Left kidney (tissue), 8 donors: ENCODE measurements at places on chromosomes 2 and 18. TPM values are rescaled to one million over a fixed set of nuclear protein-coding genes. Genes with fewer than 3 reads are reported as not detected.

TAF1B gene
- polyA plus RNA-seq: 38.7 TPM

CTAGE1 gene
- polyA plus RNA-seq: 0.05 TPM

STAT4 gene
- 11.4 TPM for polyA plus RNA-seq

ACVR1C gene
- 0.23 TPM for polyA plus RNA-seq

MOB1A gene
- polyA plus RNA-seq: 105 TPM

ADAM23 gene
- 6.9 TPM for polyA plus RNA-seq

SSB gene
- 201 TPM for polyA plus RNA-seq

CRIM1 gene
- 90.0 TPM for polyA plus RNA-seq

RNF181 gene
- polyA plus RNA-seq: 121 TPM

ANKRD62 gene
- polyA plus RNA-seq: 0.10 TPM

TRABD2A gene
- polyA plus RNA-seq: 0.96 TPM

CNTNAP5 gene
- 0.03 TPM for polyA plus RNA-seq

RPL31 gene
- 2,352 TPM for polyA plus RNA-seq

DCDC2C gene
- polyA plus RNA-seq: 0.65 TPM

SLC9A4 gene
- polyA plus RNA-seq: 7.0 TPM

ASXL3 gene
- 7.8 TPM for polyA plus RNA-seq

KYNU gene
- polyA plus RNA-seq: 5.3 TPM

C1QL2 gene
- not detected for polyA plus RNA-seq

EMX1 gene
- polyA plus RNA-seq: 37.9 TPM

IL1R2 gene
- 0.47 TPM for polyA plus RNA-seq

PRKAG3 gene
- 0.15 TPM for polyA plus RNA-seq

NTSR2 gene
- not detected for polyA plus RNA-seq

IL37 gene
- polyA plus RNA-seq: 0.40 TPM

DSG1 gene
- 0.05 TPM for polyA plus RNA-seq

DUSP19 gene
- polyA plus RNA-seq: 5.2 TPM

TMEM237 gene
- 70.4 TPM for polyA plus RNA-seq

CMPK2 gene
- polyA plus RNA-seq: 4.0 TPM

STEAP3 gene
- polyA plus RNA-seq: 1.3 TPM

GPR39 gene
- polyA plus RNA-seq: 3.3 TPM

SRD5A2 gene
- 0.13 TPM for polyA plus RNA-seq

ATP6V1B1 gene
- 58.5 TPM for polyA plus RNA-seq

PTPN4 gene
- polyA plus RNA-seq: 29.0 TPM

PID1 gene
- polyA plus RNA-seq: 5.4 TPM

CD207 gene
- not detected for polyA plus RNA-seq

NT5C1B gene
- 1.5 TPM for polyA plus RNA-seq

NCKAP5 gene
- polyA plus RNA-seq: 10.1 TPM

CACNB4 gene
- 15.5 TPM for polyA plus RNA-seq

HRH4 gene
- 0.17 TPM for polyA plus RNA-seq

GPR45 gene
- not detected for polyA plus RNA-seq

RAX gene
- not detected for polyA plus RNA-seq

CHRNG gene
- polyA plus RNA-seq: 1.5 TPM

SERPINB3 gene
- polyA plus RNA-seq: 0.12 TPM

HAAO gene
- 38.9 TPM for polyA plus RNA-seq

COL4A3 gene
- 79.8 TPM for polyA plus RNA-seq

CXCR1 gene
- polyA plus RNA-seq: not detected

NDC80 gene
- 43.4 TPM for polyA plus RNA-seq

ZNF2 gene
- polyA plus RNA-seq: 9.0 TPM

ABCG8 gene
- polyA plus RNA-seq: 0.88 TPM

FLACC1 gene
- 3.1 TPM for polyA plus RNA-seq

DNAH6 gene
- 3.6 TPM for polyA plus RNA-seq

MORN2 gene
- 50.5 TPM for polyA plus RNA-seq

CYBRD1 gene
- 41.6 TPM for polyA plus RNA-seq

TUBA3E gene
- polyA plus RNA-seq: 0.18 TPM

BMP10 gene
- polyA plus RNA-seq: not detected
